ENCODE measurements at places on chromosomes 2 and 18. TPM values are rescaled to one million over a fixed set of nuclear protein-coding genes. Genes with fewer than 3 reads are reported as not detected.
A peak's percentile ranks its signal among the peaks of the same experiment; 100 is the strongest.

- no peaks in the 10 kb centered on the region for H3K4me1 ChIP-seq
- DNase-seq: no peak
- H3K27ac ChIP-seq: no peak overlapping the region
- no peak overlapping the region for H3K4me3 ChIP-seq
These were observed 127.9 kb downstream of the EVA1A start for GRCh38 chr2:75432761-75433361.

- H3K4me1 ChIP-seq: peaks cover 21% of the 10 kb centered on the region
- H3K4me3 ChIP-seq: no peak overlapping the region
- no peak overlapping the region for H3K27ac ChIP-seq
- DNase-seq: peak; percentile 22
- no peaks in the 10 kb centered on the region for H3K36me3 ChIP-seq
These were observed 9.7 kb downstream of the SNED1 start for GRCh38 chr2:241007880-241008710.

- no peak overlapping the region for H3K4me3 ChIP-seq
- no peak overlapping the region for H3K27ac ChIP-seq
- H3K36me3 ChIP-seq: no peaks in the 10 kb centered on the region
These were observed 80.9 kb downstream of the CABYR start for GRCh38 chr18:24219561-24220317.

DNA sequence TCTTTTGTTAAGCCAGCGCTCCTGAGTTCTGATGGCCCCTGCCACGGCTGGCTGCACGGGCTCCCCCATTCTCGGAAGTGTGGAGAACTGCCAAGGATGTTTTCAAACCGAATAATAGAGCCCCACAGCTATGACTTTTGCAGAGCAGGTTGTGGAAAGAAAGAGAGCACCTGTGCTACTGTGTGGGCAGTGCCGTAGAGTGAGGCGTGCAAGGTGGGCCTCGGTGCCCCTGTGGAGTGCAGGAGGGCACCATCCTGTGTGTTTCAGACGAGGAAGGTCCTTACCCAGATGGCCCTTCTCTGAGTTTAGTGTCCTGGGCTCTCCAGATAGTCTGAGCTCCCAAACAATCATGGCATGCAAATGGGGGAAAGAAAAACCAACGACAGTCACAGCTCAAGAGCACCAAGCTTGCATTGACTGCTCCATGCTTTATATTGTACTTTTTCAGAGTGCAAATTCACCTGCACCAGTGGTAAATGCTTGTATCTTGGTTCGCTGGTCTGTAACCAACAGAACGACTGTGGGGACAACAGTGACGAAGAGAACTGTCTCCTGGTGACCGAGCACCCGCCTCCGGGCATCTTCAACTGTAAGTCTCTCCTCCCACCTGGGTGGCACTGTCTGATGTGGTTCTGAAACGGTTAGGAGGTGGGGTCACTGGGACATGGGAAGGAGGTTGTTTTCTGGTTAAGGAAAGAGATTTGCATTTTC lies 219.4 kb downstream of the LDLRAD4 start:
- H3K36me3 ChIP-seq: no peaks in the 10 kb centered on the region
- H3K4me3 ChIP-seq: no peak overlapping the region
- H3K27ac ChIP-seq: no peak overlapping the region
- DNase-seq: no peak

DNA sequence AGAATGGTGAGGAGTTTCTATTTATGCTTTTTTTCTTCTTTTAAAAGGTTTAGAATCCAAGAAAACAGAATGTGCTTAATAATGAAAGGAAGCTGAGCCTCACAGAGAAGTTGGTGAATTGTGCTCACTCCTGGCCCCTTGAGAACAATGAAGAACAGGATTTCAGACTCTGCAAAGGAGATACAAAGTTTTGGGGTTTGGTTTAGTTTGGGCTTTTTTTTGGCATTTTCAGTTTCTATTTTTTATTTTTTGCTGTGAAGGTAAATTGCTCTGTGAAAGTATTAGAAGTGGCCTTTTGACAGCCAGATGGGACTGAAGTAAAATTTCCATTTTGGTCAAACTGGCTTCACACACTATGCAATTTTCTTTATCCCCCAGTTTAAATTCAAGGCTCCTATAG lies 247.3 kb upstream of the GYPC start:
- DNase-seq: no peak
- H3K36me3 ChIP-seq: no peaks in the 10 kb centered on the region
- no peak overlapping the region for H3K27ac ChIP-seq
- no peaks in the 10 kb centered on the region for H3K27me3 ChIP-seq
- H3K4me1 ChIP-seq: no peaks in the 10 kb centered on the region
- no peak overlapping the region for H3K4me3 ChIP-seq

DNA sequence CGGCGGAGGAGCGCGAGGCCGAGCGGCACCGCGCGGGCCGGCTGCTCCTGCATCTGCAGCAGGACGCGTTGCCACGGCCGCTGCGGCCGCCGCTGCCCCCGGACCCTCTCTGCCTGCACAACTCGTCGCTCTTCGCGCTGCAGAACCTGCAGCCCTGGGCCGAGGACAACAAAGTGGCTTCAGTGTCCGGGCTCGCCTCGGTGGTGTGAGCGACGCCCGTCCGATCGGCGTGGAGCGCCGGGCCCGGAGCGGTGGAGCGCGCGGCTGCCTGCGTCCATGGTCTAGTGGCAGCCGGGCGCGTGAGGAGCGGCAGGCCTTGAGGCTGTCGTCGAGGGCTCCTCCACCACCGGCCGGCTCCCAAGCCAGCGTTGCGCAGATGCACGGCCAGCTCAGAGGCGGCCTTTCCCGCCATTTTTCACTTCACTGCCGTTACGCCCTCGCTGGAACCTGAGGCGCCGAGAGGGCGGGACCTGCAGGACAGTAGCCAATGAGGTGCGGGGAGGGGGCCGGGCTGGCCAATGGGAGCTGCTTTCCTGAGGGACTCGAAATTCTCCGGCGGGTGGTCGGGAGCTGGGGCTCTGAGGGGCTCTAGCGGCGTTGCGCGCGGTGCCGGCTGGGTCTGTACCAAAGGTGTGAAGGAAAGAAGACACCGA lies 1.9 kb downstream of the TLX2 start:
- H3K27me3 ChIP-seq: peaks cover 47% of the 10 kb centered on the region
- peaks cover 11% of the 10 kb centered on the region for H3K4me1 ChIP-seq
- no peak for DNase-seq
- H3K27ac ChIP-seq: no peak overlapping the region
- no peaks in the 10 kb centered on the region for H3K36me3 ChIP-seq
- H3K4me3 ChIP-seq: peak overlapping the region; percentile 15

DNA sequence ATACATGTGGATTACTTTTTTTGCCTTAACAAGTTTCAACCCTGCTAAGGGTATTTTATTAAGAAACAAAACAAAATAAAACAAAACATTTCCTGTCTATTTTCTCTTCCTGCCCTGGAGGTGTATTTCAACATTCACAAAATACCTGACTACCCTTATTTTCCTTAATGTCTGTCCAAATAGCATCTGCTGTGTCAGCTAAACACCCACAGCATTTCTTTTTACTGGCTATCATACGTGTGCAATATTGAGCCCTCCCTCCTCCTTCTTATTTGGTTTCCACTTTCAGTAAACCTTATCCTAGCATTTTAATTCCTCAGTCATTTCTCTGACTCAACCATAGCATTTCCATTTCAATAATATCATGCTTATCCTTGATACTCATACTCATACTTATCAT lies 1420.0 kb upstream of the ZEB2 start:
- no peak overlapping the region for H3K4me3 ChIP-seq
- no peaks in the 10 kb centered on the region for H3K36me3 ChIP-seq
- no peaks in the 10 kb centered on the region for H3K27me3 ChIP-seq
- H3K4me1 ChIP-seq: no peaks in the 10 kb centered on the region

DNA sequence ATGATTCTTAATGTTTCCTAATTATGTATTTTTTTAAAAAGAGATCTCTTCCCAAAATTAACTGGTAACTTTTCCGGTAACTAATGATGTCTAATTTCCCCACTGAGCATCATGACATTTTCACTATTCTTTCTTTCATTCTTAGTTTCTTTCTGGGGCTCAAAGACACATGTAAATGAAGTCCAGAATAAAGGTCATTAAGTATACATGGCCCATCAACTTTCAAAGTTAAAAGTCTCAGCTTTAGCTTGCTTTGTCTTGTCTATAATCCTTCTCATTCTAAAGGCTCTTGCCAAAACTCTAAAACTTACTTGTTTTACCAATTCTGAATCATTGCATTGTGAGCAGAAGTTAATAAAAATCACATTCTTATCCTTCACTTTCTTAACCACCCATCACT lies 53.6 kb downstream of the ASXL2 start:
- H3K27me3 ChIP-seq: no peaks in the 10 kb centered on the region
- no peak overlapping the region for H3K4me3 ChIP-seq
- H3K4me1 ChIP-seq: no peaks in the 10 kb centered on the region

GRCh38 chr2:47815764-47816163 lies 32.8 kb downstream of the MSH6 start:
- no peaks in the 10 kb centered on the region for H3K27me3 ChIP-seq
- no peaks in the 10 kb centered on the region for H3K4me1 ChIP-seq
- H3K27ac ChIP-seq: no peak overlapping the region
- DNase-seq: no peak
- peaks cover 2% of the 10 kb centered on the region for H3K36me3 ChIP-seq

The FHOD3 gene
- total RNA-seq: 25.1 TPM

The COLEC11 gene
- 2.9 TPM for total RNA-seq

The RGPD3 gene
- total RNA-seq: 0.09 TPM

The GLI2 gene
- 3.8 TPM for total RNA-seq

The CAPN13 gene
- 5.7 TPM for total RNA-seq

The PIEZO2 gene
- 4.1 TPM for total RNA-seq

The SLC19A3 gene
- 1.3 TPM for total RNA-seq

The SLC38A11 gene
- total RNA-seq: 3.0 TPM

All from prostate gland (tissue), 2 donors.